ENCODE measurements at places on chromosomes 5 and 9.

DNA sequence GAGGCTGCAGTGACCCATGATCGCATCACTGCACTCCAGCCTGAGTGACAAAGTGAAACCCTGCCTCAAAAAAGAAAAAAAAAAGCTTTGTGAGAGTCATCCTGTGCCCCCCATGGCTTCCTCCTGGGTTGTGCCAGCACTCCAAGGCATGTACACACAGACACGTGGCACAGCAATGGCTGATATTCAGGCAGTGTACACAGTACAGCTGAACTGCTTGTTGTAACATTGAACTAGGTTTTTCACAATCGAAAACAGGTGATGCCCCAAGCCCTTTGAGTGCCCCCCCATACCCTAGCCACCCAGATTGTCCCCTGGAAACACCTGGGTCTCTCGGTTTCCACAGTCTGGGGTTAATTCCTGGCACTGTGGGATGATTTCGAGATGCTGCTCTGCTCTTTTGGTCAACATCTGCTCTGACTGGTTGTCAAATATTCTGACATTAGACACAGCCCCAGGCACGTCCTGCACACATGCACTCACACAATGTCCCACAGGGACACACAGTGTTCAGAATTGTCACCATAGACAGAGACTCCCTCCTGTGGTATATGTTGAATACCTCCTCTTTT, 9.2 kb downstream of the SPINK4 start:
- no peak overlapping the region for H3K27ac ChIP-seq
- no peak for DNase-seq
- H3K4me3 ChIP-seq, result no peak overlapping the region

- no peak overlapping the region for H3K4me3 ChIP-seq
- no peaks in the 10 kb centered on the region for H3K27me3 ChIP-seq
- H3K4me1 ChIP-seq, result no peaks in the 10 kb centered on the region
- no peak overlapping the region for H3K27ac ChIP-seq
- no peak for DNase-seq
Observed at GRCh38 chr9:23814243-23814642, 11.8 kb downstream of the ELAVL2 start.

DNA sequence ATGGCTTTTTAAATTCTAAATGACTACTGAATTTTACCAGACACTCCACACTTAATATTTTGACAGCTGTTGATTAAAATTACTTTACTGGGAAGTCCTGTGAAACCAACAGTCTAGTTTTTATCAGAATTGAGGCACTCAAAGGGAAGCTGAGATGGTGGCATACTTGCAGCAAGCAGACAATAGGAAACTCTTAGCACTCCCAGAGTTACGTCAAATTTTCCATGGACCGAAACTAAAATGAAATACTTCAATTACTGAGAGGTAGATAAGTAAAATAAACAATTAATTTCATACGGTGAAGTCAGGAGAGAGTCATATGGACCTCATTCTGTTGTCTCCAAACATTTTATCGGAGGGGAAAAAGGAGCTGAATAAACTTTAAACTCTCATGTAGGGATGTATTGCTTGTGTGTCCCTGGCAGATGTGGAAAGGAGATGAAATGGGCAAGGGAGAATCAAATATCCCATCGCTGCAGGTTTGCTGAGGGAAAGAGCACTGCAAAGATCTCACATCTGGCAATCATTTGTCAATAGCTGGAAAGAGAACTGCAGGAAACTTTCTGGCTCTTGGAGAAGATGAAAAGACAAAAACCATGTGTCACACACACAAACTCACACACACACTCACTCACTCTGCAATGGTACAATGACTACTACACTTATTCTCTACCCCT, 189.4 kb downstream of the BNC2 start:
- no peak overlapping the region for H3K27ac ChIP-seq
- no peaks in the 10 kb centered on the region for H3K27me3 ChIP-seq
- DNase-seq, result no peak
- no peaks in the 10 kb centered on the region for H3K4me1 ChIP-seq
- H3K4me3 ChIP-seq, result no peak overlapping the region

DNA sequence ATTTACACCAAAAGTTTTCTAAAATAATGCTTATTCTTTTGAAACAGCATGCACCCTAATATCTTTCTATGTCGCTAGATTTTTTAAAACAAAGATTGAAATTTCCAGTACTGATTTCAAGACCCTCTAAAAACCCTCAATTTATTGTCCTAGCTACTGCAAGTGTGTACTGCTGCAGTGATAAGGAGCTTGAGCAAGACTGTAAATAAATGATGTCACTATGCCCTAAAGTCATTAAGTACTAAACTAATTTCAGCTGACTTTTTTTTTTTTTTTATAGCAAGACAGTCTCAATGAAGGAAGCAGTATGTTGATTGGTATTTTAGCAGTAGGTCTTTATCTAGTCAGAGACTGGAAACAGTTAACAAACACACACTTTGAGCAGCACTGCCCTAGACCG, 12.2 kb upstream of the MIER3 start:
- H3K27me3 ChIP-seq, result no peaks in the 10 kb centered on the region
- no peak overlapping the region for H3K4me3 ChIP-seq
- DNase-seq, result no peak
- peaks cover 5% of the 10 kb centered on the region for H3K4me1 ChIP-seq
- H3K27ac ChIP-seq, result no peak overlapping the region

DNA sequence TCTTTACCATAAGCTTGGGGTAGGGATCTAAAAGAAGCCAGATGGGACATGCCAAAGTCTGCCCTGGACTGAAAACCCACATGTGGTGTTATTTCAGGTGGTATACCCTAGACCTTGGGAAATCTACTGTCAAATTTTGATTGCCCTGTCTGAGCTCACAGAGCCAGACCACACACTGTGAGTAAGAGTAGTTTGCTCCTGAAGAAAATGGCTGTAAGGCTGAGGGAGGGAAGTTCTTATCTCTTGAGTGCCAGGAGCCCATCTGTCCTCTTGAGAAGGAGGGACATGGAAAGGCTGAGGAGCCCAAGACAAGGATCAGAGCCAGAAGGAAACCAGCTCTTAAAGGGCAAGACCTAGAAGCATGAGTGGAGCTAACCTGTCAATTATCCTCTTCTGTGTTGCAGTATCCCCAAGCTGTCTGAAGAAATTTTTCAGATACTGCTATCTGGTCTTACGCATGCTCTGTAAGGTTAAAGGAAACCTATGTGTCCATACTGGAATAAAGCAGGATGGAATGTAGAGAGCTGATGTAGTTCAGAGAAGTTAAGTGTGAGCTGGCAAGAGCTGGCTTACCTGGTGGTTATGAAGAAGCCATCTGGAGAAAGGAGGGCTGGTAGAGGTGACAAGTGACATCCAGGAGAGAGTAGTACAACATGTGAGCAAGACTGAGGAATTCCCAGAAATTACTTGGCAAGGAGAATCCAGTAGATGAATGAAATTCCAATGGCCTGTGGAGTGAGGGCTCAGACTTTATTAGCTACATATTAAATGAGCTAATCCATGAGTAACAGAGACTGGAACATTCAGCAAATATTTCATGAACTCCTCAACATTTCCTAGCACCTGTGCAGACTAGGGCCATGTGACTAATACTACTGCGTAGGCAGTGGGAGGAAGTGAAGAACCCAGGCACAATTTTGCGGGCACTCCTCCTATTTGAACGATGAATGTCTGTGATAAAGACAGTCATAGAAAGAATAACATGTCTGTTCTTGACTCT, 389.1 kb upstream of the KIF2A start:
- H3K27me3 ChIP-seq, result no peaks in the 10 kb centered on the region
- H3K4me3 ChIP-seq, result no peak overlapping the region

DNA sequence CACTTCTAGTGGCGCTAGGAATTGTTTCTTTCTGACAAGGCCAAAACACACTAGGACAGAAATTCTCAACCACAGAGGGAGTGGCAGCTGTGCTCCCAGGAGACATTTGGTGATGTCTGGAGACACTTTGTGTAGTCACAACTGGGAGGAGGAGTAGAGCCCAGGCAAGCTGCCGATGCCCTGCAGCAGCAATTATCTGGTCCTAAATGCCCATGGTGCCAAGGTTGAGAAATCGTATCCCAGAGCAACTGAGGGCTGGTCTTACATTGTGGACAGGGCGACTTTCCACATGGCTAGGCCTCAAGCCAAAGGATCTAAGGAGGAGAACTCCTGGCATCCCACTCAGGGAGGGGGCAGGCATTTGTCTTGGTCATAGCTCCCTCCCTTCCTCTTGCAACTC, 259.9 kb downstream of the GADD45G start:
- no peak overlapping the region for H3K27ac ChIP-seq
- no peaks in the 10 kb centered on the region for H3K27me3 ChIP-seq
- H3K36me3 ChIP-seq, result no peaks in the 10 kb centered on the region

All from body of pancreas (tissue), 4 donors.